ENCODE measurements at places on chromosomes 1 and 21.

GRCh38 chr1:4121293-4121684 lies 221.2 kb upstream of the C1orf174 start:
- no peak for DNase-seq

DNA sequence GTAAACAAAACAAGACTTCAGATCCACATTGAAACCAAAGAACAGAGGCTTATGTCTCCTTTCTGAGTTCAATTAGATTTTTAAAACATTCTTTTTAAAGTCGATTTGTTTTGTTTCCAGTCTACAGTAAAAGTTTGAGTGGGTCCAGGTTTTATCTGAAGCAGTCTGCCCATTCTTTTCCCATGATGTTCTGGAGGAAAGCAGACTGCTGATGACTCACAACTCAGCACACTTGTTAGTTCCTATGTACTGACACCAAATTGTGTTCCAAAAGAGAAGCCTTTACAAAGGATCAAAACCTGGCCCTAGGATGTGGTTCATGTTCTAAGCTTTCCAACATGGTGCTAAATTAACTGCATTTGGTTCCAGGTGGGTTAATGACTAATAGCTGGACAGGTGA lies 11.4 kb upstream of the CCN1 start:
- peak; percentile 54 for DNase-seq

GRCh38 chr1:150562446-150563339 lies 13.5 kb downstream of the ADAMTSL4 start:
- no peak for DNase-seq

DNA sequence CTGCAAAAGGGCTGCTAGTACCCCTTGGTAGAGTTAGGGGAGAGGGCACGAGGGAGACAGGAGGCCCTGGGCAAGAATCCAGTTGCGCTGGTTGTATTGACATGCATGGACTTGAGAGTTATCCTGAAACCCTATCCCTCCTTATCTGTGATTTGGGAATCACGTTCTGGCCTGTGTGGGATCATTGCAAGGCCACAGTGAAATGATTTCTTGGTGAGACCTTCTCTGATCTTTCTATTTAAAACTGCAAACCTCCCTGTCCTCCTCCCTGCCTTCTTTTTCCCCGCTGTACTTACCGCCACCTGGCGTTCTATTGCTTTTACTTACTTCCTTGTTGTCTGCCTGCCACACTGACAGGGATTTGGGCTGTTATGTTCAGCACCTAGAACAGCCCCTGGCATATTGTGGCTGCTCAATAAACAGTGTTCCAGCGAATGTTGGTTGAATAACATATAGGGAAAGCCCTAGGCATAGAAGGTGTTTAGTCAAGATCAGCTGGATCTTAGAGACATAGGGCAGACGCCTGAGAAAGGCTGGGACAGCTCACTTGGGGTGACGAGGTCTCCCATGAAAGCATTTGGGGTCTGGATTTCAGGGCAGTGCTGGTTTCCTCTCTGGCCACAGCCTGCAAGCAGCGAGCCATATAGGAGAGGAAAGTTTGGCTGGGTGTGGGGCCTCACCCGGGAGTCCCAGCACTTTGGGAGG lies 25.6 kb downstream of the ALPL start:
- DNase-seq = peak; percentile 52

DNA sequence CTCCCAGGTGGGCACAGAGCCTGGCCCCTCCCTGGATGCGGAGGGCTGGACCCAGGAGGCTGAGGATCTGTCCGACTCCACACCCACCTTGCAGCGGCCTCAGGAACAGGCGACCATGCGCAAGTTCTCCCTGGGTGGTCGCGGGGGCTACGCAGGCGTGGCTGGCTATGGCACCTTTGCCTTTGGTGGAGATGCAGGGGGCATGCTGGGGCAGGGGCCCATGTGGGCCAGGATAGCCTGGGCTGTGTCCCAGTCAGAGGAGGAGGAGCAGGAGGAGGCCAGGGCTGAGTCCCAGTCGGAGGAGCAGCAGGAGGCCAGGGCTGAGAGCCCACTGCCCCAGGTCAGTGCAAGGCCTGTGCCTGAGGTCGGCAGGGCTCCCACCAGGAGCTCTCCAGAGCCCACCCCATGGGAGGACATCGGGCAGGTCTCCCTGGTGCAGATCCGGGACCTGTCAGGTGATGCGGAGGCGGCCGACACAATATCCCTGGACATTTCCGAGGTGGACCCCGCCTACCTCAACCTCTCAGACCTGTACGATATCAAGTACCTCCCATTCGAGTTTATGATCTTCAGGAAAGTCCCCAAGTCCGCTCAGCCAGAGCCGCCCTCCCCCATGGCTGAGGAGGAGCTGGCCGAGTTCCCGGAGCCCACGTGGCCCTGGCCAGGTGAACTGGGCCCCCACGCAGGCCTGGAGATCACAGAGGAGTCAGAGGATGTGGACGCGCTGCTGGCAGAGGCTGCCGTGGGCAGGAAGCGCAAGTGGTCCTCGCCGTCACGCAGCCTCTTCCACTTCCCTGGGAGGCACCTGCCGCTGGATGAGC lies 34.2 kb downstream of the TRIM11 start:
- DNase-seq = no peak

DNA sequence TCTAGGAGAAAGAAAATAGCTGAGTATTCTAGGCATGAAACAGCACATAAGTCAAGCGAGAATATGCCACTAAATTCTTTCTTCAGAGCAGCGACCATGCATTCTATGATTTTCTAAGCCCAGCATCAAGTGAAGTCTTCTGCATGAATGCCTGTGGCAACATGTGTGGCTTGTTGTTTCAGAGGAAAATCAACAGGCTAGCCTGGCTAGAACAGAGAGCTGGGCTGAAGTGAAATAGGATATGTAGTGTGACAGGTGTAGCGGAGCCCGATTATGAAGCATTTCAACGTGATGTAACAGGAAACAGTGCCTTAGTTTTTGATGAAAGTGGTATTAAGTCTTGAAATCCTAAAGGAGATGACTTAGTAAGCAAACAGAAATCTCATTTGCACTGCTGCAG lies 7.0 kb downstream of the CSDE1 start:
- DNase-seq = no peak

Measured in GM03348 (cell line).